Fibroblast of skin of left quadriceps (primary cell): ENCODE measurements at places on chromosomes 13 and 19.

GRCh38 chr19:30662211-30662861 is 290.2 kb downstream of the ZNF536 start:
- no peak for DNase-seq

DNA sequence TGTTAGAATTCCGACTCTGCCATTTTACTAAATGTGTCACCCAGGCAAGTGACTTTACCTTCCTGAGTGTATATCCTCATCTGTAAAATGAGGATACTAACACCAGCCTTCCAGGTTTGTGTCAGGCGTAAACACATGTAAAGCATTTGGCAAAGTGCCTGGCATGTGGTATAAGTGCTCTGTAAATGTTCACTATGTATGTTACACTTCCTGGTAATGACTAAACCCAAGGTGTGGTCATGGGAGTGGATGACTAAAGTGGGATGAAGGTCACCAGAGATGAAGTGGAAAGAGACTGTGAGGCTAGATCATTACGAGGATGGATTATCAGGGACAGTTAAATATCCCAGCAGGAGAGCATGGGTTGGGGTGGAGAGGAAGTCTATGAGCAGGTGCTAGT is 25.6 kb downstream of the DEDD2 start:
- DNase-seq = no peak

DNA sequence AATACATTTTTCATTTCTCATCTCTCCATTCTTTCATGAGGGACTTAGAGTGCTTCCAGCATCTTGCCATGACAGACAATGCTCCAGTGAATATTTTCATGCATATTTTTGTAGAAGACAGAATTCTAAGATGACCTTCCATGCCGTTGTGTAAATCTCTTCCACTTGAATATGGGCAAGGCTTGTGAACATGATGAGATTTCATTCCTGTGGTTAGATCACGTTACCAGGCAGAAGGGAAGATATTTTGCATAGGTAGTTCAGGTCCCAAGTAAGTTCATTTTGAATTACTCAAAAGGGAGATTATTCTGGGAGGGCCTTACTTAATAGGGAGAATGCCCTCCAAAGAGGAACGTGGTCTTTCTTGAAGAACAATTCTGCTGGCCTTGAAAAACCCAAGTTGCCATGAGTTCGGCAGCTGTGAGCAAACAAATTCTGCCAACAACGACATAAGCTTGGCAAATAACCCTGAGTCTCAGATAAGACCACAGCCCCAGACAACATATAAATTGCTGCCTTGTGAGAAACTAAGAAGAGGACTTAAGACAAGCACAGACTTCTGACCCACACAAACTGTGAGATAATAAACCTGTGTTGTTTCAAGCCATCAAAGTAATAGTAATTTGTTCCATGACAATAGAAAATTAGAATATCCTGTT is 400.5 kb upstream of the GPC6 start:
- no peak for DNase-seq

GRCh38 chr13:67950603-67951002 is 720.5 kb upstream of the PCDH9 start:
- no peak for DNase-seq

DNA sequence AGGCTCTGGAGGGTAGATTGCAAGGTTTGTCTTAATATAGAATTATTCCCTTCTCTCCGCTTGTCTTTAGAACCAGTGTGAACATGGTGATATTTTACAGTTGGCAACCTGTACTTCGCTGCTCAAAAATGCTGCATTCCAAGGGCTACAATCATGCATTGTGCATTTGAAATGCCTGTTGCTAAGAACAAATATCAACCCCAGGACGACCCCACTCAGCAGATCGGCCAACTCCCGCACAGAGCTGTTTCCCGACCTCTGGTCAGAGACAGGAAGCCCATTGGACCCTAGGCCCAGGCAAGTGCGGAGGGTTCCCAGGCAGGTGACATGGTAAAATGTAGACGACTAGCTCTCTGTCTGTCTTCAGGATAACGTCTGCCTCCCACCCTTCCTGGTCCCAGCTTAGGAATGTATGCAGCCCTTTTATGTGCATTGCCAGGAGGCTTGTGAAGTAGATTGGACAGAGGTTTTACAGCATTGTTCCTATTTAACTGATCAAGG is 263.5 kb downstream of the FOXO1 start:
- DNase-seq = peak; percentile 20

DNA sequence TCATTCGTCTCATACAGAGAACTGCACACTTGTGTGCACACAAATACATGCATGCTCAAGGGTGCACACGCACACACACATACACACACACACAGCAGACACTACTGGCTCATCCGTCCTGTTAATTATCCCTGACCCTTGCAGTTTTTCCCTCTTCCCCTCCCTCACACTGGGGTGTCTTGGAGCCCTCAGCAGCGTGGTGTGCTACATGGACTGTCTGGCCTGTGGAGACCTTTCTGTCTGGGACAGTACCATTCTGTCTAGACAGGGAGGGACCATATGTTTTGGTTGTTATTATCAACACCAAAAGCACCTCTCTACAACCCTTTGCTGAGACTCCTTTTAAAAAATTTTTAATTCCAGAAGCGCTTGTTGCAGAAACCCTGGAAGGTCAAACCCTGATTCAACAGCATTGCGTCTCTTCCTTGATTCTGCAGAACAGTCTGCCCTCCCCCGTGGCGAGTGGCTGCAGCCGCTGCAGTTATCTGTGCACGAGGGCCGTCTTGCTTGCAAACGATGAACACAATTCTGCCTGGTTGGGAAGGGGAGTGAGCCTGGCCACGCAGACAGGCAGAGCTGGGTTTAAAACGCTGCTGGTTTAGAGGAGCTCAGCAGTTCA is 374.0 kb downstream of the IRS2 start:
- no peak for DNase-seq

GRCh38 chr13:103788061-103788652 is 721.9 kb upstream of the SLC10A2 start:
- no peak for DNase-seq

- no peak for DNase-seq
Observed at GRCh38 chr19:52748336-52748950, 13.6 kb upstream of the ZNF611 start.

- no peak for DNase-seq
Observed at GRCh38 chr13:107568181-107568580, 647.2 kb downstream of the LIG4 start.

DNA sequence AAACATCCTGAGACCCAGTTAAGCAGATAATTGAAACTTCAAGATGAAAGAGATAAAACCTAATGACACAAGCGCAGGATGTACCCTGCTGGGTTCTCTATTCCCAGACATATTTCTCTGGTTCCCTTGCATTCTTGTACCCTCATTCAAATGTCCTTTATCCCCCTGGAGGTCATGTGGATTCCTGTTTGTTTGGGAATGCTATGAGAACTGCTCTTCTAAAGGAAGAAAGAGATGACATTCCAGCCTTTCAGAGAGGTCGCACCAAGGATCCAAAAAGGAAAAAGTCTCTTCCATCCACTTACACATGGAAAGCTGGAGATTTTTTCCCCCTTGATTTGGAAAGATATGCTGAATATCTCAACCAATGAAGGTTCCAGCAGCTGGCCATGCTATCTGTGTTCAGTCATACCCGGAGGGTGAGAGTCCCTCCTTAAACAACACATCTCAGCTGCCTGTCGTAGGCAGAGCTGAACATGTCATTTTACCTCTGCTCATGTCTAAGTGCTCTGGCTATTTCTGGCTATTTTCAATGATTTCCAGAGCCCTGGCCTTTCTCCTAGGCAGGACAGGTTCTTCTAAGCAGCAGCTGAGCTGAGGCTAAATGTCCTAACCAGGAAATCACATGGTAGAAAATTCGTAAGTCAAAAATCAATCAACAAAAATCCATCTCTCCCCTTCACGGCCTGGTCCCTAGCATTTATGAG is 52.5 kb downstream of the C13orf42 start:
- no peak for DNase-seq

DNA sequence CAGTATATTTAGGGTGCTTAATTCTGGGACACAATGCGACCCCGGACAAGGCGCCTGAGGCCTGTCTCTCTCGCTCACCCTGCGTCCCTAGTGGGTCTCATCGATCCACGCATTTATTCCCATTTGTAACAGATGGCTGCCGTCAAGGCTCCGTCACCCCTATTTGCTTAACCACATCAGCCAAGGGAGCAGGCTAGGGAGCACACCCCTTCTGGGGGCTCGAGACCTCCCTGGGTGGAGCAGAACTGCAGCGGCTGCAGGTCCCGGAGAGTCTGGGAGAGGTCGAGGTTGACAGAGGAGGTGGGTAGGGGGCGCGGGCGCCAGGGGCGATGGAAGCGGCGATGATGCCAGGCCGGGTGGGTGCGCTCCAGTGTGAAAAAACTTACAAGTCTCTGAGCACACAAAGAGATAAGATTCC is 507 bp downstream of the ALG5 start:
- DNase-seq = no peak

DNA sequence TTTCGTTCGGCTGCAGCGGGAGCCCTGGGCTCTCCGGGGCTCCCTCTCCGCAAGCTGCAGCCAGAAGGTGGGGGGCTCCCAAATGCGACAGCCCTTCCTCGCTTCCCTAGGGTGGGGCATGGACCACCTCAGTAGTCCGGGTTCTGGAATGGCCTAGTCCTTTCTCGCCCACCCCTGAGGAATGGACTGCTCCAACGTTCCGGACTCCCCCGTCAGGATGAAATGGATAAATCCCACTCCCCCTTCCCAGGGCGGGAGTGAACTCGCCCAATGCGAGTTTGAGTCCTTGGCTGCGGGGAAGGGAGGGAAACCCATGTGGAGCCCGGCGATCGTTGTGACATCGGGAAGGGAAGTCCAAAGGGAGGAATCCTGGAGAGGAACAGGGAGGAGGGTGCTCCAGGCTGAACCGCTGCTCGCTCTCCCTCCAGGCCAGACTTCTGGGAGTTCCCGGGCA is 5.5 kb downstream of the HRC start:
- DNase-seq = peak; percentile 85

DNA sequence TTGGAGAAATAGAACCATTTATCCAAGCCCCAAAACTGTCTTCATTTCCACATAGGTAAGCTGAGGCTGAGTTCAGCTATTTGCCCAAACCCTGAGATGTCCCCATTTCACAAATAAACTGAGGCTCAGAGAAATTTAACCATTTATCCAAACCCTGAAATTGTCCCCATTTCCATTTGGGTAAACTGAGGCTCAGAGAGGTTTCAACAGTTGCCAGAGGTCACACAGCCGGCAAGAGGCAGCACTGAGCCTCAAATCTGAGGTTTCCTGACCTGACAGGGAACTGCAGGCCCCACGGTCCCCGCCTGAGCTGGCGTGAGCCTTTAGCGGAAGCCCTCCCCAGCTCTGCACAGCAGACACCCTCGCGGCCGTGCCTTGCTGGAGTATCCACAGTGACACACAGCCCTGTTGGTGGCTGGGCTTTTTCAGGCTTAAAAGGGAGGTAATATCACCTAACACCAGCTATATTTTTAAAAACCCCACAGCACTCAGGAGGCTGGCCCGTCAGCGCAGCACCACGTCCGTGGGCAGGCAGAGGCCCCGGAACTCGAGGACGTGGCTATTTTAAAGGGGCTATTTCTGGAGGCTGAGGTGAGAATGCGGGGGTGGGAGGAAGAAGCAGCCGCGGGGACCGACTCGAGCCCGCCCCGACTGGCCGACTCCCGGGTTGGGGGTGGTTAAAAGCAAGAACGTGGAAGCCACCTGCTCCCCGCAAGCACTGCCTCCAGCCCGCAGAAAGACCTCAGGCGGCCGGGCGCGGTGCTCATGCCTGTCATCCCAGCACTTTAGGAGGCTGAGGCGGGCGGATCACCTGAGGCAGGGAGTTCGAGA is 18.5 kb downstream of the PTPRS start:
- DNase-seq = no peak

DNA sequence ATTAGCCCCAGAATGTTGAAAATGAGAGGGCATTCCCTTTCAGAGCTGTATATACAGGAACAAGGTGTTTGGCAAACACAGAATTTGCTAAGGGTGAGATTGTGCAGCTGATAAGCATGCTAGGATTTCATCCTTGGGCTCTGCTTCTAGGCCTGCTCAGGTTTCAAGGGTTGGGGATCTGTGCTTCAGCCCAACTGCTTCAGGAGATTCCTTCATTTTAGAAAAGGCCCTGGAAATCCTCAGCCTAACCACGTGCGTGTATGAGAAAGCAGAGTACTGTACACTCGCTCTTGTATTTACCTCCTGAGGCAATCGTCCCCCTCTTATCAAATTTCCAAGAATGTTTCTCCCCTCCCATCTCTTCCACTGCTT is 291.6 kb upstream of the ARGLU1 start:
- no peak for DNase-seq

- DNase-seq = no peak
Observed at GRCh38 chr19:45906221-45906620, 3.8 kb upstream of the MYPOP start.

DNA sequence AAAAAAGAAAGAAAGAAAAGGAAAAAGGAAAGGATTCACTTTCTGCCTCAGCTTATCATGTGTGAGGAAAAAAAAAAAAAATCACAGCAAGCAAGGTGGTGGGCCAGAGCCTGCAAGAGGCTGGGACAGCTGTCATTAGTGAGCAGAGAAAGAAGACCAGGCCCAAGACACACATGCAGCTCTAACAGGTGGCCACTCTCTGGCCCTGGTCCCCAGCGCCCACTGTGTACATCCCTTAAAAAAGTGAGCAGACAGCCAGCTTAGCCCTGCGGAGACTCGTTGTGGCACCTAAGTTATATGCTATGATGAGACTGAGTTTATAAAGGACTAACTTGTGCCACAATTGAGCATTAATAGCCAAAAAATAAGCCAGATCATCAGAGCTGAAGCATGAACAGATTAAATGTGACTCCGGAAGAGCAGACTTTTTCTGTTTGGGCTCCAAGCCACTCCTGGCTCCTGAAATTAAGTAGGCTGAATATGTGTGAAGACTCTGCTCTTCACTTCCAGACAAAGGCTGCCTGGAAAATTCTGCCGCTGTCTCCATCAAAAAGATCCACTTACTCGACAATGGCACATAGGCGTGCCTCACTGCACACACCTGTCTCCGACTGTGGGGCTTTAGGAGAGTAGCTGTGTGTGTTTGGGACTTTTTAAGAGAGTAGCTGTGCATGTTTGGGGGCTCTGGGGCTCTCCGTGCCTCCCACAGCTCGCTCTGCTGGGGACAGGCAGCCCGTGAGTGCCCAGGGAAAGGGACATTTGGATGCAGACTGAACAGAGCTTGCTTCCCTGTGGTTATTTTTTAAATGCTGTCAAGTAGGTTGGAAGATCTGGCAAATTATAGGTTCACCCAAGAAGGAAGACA is 55.0 kb downstream of the LATS2 start:
- DNase-seq = no peak

- DNase-seq = no peak
Observed at GRCh38 chr19:31838163-31838815, 489.1 kb upstream of the TSHZ3 start.

GRCh38 chr13:86986448-86986847 is 684.7 kb upstream of the SLITRK5 start:
- no peak for DNase-seq
